ENCODE measurements at places on chromosomes 16 and 17.

- no peak for DNase-seq
Observed at GRCh38 chr17:10229181-10229580, 30.8 kb upstream of the GAS7 start.

DNA sequence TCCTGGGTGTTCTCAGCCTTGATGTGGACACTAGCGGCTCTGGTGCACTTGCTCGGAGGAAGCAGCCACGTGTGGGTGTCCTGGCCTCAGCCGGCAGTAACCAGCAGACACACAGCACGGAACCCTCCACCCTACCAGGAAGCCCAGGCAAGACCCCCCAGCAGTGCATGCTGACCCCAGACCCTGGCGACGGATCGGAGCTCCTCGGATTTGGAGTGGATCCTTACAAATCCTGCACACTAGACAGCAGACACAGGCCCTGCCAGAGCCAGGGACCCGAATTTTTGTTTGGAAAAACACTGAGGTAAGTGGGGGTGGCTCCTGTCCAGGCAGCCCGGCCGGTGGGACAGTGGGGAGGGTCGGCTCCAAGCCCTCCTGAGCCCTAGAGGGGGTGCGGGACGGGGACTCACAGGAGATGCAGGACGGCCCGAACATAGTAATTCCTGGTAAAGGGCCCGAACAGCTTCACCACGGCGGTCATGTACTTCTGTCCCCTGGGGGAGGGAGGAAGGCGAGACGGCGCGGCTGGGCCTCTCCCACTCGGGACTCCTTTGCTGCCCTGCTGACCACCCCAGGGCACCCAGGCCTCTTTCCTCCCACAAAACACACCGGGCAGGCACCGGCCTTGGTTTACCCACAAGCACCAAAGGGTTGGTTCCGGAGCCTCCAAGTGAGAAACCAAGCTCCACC, 4.4 kb downstream of the CYBA start:
- no peak for DNase-seq

GRCh38 chr16:81748476-81749198, 30.5 kb upstream of the PLCG2 start:
- no peak for DNase-seq

GRCh38 chr16:65394281-65394680, 272.4 kb upstream of the CDH11 start:
- no peak for DNase-seq

- no peak for DNase-seq
Observed at GRCh38 chr17:56639517-56639916, 46.0 kb downstream of the NOG start.

DNA sequence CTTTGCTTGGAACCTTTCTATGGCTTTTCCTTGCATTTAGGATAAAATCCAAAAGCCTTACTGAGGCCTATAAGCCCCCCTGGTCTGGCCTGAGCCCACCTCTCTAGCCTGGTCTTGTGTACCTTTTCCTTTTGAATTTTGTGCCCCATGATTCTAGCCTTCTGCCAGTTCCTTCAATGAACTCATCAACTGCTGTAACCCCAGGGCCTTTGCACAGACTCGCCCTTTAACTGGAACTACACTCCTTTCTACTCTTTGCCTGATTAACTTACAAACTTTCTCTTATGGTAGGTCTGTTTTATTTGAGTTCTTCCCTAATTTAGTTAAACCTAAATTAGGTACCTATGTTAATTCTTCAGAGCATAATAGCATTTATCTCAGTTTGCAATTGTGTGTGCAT, 24.2 kb downstream of the GJD3 start:
- DNase-seq, result no peak

DNA sequence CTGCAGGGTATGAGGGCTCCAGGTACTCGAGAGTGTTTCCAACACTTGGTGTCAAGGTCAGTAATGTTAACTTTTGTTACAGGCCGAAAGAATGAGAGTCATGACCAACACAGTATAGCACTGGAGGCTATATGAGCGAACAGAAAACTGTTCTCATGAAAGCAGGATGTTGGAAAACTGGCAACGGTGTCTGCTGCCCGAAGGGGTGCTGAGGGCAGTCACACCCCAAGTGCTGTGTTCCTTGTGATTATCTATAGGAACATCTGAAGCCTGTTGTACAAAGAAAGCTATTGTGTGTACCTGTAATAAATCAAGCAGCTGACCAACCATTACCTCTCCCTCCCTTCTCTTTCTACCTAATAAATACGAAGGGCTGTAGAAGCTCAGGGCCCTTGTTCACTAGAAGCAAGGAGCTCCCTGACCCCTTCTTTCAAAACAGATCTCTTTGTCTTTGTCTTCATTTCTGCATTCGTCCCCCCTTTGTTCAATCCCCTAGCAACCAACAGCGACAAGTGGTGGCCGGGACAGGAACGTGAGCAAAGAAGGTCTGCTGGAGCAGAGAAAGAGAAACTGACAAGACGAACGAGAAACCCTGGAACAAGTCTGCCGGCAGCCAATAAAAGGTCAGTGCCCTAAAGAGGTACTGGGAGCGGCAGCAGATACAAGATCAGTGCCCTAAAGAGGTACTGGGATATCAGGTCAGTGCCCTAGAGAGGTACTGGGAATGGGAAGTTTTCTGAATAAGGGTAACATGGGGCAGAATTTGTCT, 7.6 kb downstream of the CD300LD start:
- DNase-seq, result no peak

DNA sequence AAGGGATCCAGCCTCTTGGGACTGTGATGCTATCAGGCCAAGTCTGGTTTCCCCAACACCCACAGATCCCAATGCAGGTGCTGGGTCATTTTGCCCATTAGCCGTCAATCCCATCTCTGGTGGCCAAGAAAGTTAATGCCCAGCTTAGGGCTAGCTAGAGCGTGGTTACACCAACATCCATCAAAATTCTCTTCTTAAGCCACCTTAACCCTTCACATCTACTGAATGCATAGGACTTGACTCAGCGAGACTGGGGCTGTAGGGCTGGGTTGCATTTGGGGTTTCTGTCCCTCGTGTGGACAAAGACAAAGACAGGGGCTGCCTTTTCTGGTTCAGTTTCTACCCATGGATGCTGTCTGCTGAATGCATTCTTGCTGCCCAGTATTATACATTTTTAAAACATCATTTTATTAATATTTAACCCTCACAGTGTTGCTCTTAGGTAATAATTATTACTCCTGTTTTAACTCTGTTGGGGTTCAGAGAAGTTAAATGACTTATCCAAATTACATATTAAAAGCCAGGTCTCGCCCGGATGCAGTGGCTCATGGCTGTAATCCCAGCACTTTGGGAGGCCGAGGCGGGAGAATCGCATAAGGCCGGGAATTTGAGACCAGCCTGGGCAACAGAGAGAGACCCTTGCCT, 141.1 kb upstream of the NOL11 start:
- no peak for DNase-seq

- DNase-seq, result no peak
Observed at GRCh38 chr16:84631153-84631466, 13.2 kb upstream of the COTL1 start.

GRCh38 chr17:60468371-60468770, 46.1 kb downstream of the CHCT1 start:
- no peak for DNase-seq

GRCh38 chr17:66353937-66354401, 51.6 kb downstream of the PRKCA start:
- DNase-seq, result no peak

DNA sequence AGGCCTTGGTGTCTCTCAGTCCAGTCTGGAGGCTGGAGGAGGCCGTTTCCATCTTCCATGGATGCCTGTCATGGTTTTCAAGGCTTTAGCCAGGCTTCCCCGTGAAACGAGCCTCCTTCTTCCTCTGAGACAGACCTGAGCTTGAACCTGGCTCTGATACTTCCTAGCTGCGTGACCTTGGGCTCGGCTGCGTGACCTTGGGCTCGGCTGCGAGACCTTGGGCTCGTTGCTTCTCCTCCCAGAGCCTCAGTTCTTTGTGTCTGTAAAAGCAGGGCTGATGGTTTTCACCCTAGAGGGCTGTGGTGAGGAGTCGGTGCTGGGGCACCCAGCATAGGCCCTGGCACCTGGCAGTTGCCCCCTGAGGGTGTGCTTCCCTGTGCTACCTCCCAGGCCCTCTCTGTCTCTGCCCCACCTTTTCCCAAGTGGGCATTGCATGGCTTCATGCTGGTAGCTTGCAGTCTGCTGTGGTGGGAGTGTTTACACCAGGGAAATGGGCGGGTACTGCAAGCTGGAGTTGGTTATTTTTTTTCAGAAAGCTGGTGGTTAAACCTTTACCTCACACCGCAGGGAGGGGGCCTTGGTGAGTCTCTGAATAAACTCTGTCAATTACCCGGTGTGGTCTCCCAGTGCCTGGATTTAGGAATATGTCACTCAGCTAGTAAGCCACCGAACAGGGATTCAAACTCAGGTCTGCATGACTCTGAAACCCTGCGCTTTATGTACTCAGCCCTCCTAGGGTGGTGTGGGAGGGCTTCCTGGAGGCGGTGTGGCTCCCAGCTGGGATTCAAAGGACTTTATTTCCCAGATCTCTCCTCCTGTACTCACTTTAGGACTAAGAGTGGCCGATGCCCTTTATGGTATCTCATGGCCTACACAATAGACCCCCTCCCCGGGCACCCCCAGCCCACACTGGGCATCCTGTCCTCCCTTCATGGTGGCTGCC, 129.0 kb upstream of the CIBAR2 start:
- DNase-seq, result no peak

- no peak for DNase-seq
Observed at GRCh38 chr16:30166202-30166902, 17.1 kb upstream of the CORO1A start.

DNA sequence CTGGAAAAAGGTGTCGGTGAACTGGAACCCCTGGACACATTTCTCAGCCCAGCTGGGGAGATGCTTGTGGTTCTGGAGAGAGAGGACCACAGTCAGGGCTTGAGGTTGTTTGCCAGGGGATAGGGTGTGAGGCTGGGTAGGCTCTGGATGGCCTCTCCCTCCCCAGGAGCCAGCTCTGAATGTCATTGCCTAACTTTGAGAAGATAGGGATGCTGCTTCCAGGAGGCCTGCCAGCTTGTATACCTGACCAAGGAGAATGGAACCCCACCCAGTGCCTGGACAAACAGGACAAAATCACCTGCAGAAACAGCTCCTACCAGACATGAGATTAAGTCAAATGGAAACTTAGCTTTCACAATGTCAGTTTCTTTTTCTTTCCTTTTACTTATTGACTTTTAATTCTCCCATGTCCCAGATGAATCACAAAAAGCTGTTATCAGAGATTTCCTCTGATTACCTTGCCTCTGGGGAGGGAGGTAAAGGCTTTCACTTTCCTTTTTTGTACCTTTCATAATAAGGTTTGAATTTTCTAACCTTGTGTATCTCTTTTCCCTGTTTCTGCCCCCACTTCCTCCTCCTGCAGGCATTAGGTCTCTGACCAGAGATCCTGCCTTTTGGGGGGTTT, 29.8 kb upstream of the PLLP start:
- DNase-seq, result no peak

DNA sequence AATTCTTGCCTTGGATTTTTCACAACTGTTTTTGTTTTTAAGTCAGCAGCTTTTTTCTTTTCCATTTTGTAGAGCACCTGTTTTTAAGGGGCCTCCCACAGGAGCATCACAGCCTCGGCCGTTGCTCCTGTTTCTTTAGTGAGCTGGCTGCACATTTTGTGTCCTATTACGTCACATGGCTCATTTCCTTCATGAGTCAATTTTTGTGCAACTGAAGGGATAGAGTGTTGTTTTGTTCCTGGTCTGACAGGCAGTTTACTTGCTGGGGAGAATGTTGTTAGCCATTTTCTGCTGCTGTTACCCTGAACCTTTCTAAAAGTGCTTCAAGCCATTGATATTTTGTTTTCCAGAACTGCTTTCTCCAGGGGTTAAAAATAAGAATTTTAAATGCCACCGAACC, 45.0 kb upstream of the CRISPLD2 start:
- no peak for DNase-seq

GRCh38 chr17:60323754-60324153, 68.2 kb downstream of the USP32 start:
- DNase-seq, result no peak

- DNase-seq, result no peak
Observed at GRCh38 chr16:88328313-88328980, 54.3 kb upstream of the ZNF469 start.

- no peak for DNase-seq
Observed at GRCh38 chr17:55172612-55173011, 92.1 kb upstream of the HLF start.

- no peak for DNase-seq
Observed at GRCh38 chr17:58530655-58531054, 16.2 kb upstream of the MTMR4 start.

- DNase-seq, result no peak
Observed at GRCh38 chr17:38628441-38628840, 22.7 kb upstream of the SRCIN1 start.

- no peak for DNase-seq
Observed at GRCh38 chr16:89114159-89114981, 20.7 kb downstream of the ACSF3 start.
